HCT116 (cell line): ENCODE measurements at places on chromosomes 16 and 17.

DNA sequence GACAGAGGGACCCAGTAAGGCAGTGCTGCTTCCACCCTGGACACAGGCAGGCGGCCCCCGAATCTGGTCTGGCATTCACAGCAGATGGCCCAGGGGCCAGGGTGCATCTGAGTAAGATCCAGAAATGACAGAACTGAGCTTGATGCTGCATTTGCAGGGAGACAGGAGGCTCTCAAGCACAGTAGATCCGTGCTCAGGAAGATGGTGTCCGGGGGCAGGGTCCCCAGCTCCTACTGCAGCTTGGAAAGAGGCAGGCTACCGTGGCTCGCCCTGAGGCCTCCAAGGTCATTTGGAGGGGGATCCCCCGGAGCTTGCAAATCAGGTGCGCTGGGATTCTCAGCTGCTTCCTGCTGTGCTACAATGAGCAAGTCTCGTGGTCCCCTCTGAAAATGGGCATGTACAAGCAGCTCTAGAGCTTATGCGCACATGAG lies 2.2 kb downstream of the C16orf95 start:
- no peak for DNase-seq

- no peak for DNase-seq
Measured at GRCh38 chr16:80683646-80684045, 120.8 kb downstream of the CDYL2 start.

DNA sequence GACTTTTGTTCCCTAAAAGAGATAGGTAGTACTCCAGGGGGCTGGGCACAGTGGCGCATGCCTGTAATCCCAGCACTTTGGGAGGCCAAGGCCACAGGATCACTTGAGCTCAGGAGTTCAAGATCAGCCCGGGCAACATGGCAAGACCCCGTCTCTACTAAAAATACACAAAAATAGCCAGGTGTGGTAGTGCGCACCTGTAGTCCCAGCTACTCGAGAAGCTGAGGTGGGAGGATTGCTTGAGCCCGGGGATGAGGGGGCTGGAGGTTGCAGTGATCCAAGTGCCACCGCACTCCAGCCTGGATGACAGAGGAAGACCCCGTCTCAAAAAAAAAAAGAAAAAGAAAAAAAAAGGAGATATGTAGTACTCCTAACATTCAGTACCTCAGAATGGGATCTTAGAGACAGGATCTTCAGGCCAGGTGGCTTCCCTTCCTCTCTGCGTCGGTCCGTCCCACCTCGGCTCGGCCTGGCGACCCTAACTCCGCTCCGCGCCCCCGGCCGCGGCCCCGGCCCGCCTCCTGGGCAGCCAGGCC lies 89.6 kb downstream of the CDC27 start:
- no peak for DNase-seq

GRCh38 chr16:3216263-3216640 lies 18.7 kb downstream of the ZNF200 start:
- DNase-seq = no peak

- no peak for DNase-seq
Measured at GRCh38 chr16:85664580-85665372, 24.0 kb downstream of the GINS2 start.

DNA sequence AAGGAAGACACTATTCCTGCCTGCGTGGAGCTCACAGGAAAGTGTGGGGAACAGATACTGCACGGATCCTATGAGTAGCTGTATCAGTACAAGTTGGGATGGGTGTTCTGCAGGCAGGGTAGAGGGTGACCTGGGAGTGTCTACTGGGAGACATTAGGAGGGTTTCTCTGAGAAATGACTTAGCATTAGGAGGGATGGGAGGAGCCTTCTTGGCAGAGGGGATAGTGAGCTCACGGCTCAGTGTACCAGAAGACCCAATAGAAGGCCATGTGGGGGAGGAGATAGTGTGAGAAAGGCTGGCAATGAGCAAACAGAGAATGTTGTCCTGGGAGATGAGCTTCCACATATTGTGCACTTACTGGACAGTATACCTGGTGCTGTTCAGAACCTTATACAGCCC lies 109.1 kb downstream of the MSI2 start:
- no peak for DNase-seq

GRCh38 chr16:87438611-87438985 lies 46.5 kb downstream of the MAP1LC3B start:
- DNase-seq = no peak

DNA sequence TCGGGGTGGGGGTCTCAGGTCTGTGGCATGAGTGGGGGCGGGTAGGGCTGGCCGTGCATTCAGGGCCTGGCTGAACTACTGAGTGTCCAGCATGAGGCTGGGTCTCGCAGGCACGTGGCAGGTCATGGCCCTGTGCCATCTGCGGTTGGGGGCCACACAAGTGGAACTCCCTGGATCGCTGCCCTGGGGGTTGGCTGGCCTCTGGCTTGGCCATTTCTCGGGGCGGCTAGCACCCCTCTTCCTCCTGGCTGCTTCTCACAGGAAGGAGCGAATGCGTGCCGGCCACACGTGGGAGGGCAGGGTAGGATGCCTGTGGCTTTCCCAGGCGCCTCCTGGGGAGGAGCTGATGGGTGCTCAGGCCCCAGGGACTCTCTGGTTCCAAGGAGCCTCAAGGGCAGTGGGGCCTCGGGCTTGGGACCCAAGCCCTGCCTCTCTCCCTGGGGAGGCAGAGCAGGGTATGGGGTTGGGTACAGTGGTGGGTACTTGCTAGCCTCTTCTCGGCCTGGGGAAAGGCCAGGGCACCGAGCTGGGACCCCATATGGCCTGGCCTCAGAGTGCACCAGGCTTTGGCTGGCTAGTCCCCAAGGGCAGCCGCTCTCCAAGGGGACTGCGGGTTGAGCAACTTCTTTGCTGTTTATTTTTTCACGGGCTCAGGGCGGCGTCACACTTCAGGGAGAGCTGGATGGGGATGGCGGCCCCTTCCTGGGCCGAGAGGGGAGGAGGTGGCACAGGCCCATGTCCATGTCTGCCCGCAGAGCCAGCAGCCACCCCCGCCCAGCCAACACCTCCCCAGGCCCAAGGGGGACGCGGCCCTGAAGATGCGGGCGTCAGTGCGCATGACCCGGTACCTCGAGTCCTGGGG lies 37.5 kb downstream of the ADCY7 start:
- no peak for DNase-seq

DNA sequence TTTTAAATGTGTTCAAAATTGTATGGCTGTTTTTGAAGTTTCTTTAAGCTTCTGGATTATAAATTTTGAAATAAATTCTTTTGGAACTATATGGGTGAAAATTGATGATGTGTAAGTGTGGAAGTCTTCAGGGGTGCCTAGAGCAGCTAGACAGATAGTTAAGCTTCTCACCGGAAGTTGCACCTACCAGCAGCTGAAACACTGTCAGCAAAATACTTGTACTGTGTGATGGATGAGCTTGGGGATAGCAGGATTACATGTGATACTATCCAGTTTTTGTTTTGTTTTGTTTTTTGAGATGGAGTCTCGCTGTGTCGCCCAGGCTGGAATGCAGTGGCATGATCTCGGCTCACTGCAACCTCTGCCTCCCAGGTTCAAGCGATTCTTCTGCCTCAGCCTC lies 19.7 kb downstream of the RBL2 start:
- DNase-seq = no peak

DNA sequence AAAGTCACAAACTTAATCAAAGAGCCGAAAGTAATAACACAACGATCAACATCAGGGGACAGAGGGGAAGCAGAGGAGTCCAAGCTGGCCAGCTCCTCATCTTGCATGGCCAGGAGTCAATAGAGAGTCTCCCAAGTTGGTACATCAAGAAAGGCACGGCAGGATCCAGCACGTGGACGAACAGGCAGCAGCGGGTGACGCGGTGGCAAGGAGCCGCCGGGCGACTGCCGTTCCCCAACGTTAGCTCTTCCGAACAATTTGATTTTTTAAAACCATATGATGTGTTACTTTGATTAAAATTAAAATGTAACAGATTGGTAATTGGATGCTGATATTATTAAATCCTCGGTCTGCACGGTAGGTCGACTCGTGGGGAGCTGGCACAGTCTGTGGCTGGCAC lies 81.8 kb upstream of the DOC2B start:
- DNase-seq = no peak

DNA sequence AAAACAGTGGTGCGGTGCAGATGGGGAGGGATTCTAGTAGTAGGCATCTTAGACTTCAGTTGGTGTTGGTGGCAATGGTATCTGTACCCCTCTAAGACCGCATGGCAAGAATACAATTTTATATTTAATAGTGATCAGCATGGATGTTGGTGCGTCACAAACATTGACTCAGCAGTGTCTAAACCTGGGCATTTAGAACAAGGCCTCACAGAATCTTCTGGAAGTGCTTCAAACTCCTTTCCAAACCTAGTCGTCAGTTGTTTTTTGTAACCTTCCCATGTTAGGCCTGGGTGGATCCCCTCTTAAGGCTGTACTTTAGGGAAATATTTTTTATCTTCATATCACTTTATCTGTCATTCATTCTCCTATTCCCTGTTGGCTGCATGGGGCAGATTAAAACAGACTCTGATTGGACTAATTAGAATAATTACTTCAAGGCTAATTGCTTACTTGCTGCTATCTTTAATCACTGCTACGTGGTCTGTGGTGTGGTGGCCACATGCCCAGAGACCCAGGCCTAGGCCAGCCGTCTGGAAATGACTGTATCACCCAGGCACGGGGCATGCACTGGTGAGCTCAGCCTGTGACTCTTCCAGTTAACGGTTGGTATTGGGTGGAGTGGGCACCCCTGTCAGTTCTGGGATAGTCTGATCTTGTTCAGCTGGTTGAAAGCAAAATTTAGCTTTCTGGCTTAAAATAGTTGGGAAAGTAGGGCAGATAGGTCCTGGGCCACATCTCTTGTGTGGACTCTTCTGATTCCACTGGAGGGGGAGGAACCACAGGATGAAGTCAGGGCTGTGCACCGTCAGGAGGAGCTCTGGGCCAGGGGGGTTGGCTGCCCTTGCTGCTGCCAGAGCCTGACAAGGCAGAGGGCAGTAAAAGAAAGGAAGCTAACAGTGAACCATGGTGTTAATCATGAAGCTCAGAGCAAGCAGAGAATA lies 4.5 kb downstream of the ALKBH5 start:
- DNase-seq = no peak

- DNase-seq = no peak
Measured at GRCh38 chr16:442976-443375, 17.5 kb downstream of the RAB11FIP3 start.

GRCh38 chr17:67315865-67316264 lies 50.5 kb downstream of the PSMD12 start:
- no peak for DNase-seq

GRCh38 chr16:14029658-14030057 lies 41.5 kb upstream of the MRTFB start:
- no peak for DNase-seq

DNA sequence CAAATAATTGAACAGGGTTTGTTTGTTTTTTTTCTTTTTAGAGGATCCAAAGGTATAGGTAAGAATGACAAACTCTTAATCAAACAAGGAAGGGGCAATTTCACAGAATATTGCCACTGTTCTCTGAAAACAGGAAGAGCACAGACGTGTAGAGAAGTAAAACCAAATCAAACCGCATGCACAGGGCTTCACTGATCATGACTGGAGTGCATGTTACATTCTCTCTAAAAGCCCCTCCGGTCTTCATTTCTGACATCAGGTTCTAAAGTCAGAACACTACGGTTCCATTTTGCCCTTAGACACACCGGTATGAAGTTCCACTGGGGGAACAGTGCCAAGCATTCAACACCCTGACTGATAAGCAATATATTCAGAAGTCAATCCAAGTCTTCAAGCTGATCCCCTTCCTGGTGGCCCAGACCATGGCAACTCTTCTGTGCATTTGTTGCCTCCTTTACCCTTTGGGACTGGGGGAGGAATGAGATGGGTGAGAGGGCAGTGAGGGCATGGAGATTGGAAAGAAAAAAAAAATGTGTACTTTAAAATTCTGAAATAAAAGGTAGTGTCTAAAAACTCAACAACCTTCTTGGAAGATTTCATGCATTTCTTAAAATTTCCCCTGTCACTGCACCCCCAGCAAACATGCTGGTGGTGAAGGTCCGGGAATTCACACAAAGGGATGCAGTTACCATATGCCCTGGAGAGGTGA lies 1.4 kb downstream of the MMD start:
- DNase-seq = no peak

GRCh38 chr16:4614571-4615383 lies at the start of gene UBALD1:
Gene UBALD1 (minus strand): TSS chr16:4614888. CDS start chr16:4614797, 91 bp downstream.
- DNase-seq = peak; percentile 80

- no peak for DNase-seq
Measured at GRCh38 chr17:80449930-80450576, 26.4 kb downstream of the NPTX1 start.

DNA sequence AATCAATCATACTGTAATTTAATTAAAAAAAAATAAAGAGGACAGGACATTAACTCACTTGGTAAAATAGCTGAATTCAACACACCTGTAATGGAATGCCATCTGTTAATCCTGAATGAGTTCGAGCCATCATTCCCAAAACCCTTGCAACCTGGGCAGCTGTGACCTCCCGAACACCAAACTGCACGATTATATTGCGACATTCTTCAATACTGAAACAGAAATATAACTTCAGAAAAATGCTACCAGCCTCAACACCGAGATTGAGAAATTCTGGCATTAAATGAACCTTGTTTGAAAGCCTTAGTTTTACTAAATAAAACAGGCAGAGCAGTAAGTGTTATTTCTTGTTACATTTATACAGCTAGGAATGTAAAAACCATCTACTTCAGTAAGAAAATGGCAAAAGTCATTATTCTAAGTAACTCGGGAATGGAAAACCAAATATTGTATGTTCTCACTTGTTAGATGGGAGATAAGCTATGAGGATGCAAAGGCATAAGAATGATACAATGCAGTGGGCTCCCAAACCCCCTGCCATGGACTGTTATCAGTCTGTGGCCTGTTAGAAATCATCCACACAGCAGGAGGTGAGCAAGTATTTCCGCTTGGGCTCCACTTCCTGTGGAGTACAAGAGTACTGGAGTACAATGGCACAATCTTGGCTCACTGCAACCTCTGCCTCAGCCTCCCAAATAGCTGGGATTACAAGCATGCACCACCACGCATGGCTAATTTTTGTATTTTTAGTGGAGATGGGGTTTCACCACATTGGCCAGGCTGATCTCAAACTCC lies 46.5 kb downstream of the CNOT1 start:
- no peak for DNase-seq

- DNase-seq = no peak
Measured at GRCh38 chr17:45388604-45389325, 43.9 kb downstream of the ARHGAP27 start.

GRCh38 chr17:76844846-76845245 lies 23.4 kb upstream of the MGAT5B start:
- DNase-seq = no peak

DNA sequence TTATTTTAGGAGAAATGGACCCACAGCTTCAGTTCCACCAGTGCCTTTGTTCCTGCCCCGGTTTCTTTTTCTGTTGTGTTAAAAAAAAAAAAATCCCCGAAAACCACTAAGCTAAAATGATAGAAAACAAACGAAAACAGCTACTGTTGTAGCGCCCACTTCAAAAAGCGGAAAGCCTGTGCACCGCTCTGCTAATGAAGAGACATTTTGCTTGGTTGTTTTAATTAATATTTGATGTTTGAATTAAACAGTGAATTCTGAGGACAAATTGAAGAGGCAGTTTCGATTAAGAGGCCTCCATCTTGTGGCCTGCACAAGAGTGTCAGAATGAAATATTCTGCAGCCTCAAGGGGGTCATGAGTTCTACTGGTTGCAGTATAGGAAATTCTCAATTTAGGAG lies 186.7 kb downstream of the RPTOR start:
- DNase-seq = no peak

GRCh38 chr16:53092284-53092683 lies 37.5 kb downstream of the CHD9 start:
- no peak for DNase-seq
